ENCODE measurements at places on chromosomes 5 and 9. TPM values are rescaled to one million over a fixed set of nuclear protein-coding genes. Genes with fewer than 3 reads are reported as not detected.

GABRA6 gene
- not detected for total RNA-seq

IL5 gene
- not detected for total RNA-seq

FGF10 gene
- total RNA-seq: not detected

ADAMTS13 gene
- total RNA-seq: 1.6 TPM

TXNDC8 gene
- not detected for total RNA-seq

FOXD4L4 gene
- 0.27 TPM for total RNA-seq

SPATA31C2 gene
- under 0.01 TPM for total RNA-seq

GRCh38 chr9:82081496-82081895, 92.9 kb downstream of the SPATA31D1 start:
- DNase-seq: no peak

- DNase-seq: no peak
These were observed 1571.5 kb upstream of the WWC1 start for GRCh38 chr5:166719991-166720390.

- DNase-seq: no peak
These were observed 105.1 kb upstream of the SGCD start for GRCh38 chr5:156221816-156222215.

- DNase-seq: no peak
These were observed 37.9 kb downstream of the FBXW11 start for GRCh38 chr5:171968531-171968930.

DNA sequence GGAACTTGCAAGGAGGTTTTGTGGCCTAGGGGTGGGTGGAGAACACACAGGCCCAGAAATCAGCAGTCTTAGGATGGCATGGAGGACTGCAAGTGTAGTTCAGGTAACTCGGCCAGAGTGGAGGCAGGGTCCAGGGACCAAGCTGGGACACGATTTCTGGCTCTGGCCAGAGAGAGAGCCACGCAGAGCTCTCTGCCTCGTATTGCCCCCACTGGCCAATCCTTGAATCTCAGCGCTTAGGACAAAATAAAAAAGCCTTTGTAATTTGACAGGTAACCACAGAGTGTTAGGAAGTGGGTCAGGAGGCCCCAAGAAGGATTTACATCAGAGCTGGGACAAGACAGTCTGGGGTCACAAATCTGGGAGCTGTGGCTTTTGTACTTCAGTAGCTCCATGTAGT, 11.7 kb downstream of the MAP3K1 start:
- peak; percentile 21 for DNase-seq

DNA sequence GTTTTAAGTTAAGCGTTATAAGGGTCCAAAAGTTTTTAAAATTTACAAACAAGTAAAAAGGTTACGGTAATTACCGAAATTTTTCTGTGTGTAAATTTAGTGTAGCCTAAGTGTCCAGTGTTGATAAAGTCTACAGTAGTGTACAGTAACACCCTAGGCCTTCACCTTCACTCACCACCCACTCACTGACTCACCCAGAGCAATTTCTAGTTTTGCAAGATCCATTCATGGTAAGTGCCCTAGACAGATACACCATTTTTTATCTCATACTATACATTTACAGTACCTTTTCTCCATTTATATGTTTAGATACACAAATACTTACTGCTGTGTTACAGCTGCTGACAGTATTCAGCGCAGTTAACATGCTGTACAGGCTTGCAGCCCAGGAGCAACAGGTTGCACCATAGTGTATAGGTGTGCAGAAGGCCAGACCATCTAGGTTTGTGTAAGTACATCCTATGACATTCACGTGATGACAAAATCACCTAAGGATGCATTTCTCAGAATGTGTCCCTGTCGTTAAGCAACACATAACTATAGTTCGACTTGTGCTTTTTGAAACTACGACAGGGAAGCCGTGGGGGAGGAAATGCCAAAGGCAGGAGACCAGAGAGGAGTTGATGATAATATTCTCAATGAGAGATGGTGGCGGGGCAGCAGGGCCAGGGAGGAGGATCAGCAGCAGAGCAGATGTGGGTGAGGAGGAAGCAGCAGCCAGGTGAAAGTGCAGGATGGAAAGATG, 48.6 kb downstream of the PSMB7 start:
- DNase-seq: no peak

DNA sequence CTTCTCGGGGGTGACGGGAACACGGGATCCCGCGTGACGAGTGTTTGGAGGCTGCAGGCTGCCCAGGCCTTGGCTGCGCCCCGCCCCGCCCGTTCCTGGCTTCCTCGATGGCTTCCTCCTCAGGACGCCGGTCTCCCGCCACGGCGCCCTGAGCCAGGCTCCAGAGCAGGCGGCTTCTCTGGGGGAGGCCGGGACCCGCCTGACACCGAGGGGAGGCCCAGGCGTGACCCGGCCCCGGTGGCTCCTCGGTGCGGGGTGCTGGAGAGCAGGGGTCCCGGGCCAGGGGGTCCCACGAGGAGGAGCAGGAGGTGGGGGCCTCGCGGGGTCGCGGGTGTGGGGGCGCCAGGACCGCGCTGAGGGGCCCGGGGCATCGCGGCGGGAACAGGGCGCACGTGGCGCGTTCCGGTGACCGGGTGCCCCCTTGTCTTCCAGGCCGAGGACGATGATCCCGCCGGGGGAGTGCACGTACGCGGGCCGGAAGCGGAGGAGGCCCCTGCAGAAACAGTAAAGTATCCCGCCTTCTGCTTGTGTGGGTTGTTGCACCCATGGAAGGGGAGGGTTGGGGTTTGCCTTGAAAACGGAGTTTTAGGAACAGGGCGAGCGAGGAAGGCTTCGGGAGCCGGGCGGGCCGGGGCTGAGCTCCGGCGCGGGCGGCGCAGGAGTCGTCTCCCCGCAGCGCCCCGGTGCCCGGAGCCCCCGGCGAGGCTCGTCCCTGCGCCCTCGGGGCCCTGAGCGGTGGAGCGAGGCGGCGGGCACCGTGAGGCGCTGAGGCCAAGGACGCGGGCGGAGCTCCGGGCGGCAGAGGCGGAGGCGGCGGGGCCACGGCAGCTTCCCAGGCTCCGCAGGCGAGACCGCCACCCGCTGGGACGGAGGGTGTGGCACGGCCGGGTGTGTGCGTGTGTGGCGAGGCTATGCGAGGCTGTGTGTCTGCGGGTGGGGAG, 22.2 kb downstream of the AHRR start:
- no peak for DNase-seq

DNA sequence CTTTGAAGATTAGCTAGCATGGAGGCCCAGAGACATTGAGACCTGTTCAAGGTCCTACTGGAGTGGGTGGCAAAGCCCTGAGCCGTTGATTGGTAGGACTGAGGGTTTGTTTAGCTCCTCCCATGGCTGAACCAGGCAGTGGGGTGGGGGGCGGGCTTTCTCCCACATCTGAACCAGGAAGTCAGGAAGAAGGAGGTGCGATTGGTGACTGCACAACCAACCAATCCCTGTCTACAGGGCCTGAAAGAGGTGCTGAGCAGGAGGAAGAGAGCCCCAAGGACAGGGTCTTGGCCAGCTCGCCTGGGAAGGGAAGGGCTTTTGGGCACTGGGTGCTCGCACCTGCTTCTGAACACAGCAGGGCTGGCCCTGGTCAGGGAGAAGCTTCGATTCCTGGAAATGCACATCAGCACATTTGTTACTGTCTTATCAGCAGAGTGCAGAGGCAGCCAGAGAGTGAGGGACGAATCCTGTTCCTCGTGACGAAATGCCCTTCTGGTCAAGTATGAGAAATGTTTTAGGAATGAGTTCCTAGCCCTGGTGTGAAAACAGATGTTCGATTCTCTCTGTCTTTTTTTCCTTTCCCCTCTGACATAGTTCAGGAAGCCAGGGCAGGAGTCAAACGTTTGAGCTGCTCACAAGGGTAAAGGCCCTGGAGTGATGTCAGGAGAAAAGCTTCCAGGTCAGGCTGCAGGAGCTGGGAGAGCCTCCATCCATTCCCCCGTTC, 294.8 kb upstream of the KLF4 start:
- no peak for DNase-seq

DNA sequence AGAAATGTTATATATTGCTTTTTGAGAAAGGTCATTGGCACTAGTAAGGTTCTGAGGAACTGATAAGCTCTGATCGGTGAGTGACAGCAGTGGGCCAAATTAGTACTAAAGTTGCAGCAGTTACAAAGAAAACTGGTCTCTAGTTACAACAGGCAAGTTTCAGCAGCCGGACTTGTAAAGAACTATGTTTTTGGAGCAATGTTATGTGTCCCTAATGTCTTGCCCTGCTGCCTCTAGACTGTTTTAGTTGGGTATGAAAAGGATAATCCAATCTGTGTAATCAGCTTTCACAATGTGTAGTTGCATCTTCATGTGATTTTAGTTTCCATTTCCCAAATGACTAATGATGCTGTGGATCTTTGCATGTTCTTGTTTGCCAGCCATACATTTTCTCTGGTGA, 113.5 kb downstream of the CAMK4 start:
- no peak for DNase-seq

GRCh38 chr5:124869426-124870033, 123.1 kb upstream of the ZNF608 start:
- DNase-seq: no peak

DNA sequence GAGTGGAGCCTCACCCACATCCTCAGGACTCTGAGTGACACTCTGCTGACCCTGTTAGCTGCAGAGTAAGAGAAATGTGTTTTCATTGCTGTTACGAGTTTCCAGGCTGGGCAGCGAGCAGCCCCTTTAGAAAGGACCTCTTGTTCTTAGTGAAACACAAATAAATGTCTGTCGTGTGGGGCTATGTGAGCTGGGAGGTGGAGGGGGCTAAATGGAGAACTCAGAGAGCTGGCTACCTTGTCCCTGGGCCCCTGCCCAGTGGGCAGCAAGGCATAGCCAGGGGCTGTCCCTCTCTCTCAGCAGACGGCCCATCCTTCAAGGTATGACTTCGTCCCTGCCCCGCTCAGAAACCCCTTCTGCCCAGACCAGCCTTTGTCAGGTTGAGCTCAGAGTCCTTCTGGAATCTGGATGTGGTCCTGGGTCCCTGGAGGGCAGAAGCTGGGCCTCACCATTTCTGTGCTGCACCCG, 10.2 kb downstream of the DCANP1 start:
- DNase-seq: no peak

DNA sequence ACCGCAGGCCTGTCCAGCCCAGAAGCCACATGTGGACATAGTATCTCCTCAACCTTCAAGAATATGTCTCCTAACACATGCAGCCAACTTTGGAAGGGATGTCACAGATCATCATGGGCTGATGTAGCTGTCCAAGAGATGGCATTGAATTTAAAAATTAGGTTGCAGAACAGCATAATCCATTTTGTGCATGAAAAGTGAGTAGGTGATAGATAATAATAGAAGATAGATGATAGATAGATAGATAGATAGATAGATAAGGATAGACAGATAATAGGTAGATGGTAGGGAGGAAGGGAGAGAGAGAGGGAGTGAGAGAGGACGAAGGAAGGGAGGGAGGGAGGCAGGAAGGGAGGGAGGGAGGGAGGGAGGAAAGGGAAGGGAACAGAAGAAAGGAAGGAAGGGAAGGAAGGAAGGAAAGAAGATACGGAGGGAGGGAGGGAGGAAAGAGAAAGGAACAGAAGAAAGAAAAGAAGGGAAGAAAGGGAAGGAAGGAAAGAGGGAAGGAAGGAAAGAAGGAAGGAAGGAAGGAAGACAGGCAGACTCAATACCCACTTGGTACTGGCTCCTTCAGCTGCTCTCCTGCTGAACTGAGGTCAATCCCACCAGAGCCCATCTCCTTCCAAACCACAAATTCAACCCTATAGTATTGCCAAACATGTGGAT, 28.9 kb upstream of the ERGIC1 start:
- DNase-seq: no peak

DNA sequence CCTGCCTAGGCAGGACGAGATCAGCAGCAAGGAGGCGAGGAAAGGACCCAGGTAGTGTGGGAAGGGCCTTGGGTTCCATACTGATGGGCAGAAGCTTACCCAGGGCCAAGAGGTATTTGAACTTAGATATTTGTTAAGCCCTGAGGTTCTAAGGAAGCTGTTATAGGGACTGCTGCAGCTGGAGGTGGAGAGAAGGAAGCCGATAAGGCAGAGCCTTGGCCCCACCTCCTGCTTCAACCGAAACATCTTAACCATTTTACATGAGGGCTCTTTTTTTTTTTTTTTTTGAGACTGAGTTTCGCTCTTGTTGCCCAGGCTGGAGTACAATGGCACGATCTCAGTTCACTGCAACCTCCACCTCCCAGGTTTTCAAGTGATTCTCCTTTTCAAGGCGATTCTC, 8.6 kb upstream of the AQP3 start:
- DNase-seq: no peak

DNA sequence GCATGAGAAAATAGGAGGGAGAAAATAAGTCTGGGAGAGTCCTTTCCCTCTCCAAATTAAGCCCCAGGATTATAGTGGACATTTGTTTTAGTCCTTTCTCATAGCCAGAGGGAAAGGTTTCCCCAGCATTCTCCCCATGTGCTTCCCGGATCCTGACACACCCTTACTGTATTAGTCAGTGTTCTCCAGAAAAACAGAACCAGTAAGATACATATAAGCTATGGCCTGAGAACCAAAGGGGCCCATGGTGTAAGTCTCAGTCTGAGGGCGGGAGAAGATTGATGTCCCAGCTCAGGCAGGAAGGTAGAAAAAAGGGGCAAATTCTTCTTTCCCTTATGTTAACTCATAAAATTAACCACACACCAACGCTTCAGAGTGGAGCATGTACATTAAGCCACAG, 25.6 kb upstream of the SPATA31D4 start:
- no peak for DNase-seq

DNA sequence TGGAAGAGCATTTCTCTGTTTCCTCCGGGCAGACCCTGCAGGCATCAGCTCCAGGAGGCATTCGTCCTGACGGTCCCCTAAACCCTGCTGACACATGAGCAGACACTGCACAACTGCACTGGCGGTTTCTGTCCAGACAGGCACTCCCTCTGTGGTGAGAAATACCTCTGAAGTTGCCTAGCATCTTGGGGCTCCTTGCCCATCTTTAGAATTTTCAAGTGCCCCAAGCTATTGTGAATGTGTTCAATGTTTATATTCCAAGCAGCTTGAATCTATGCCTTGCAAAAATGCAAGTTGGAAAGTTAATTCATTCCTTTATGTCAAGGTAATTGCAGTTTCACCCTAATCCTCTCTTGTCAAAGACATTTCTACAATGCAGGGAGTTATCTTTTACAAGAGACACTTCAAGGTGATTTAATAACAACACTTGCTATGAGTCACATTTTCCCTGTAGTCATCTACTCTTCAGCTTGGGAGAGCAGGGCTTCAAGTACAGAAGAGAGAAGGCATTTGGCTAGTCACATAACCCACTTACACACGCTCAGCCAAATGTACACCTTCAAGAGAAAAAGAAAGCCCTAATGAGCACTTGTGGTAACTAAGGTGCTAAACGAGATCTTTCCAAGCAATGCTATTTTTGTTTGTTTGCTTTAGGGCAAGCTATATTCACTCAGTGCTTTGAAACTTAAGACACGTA, 302.5 kb downstream of the MLLT3 start:
- DNase-seq: peak; percentile 10

- no peak for DNase-seq
These were observed 1.5 kb upstream of the HMGCR start for GRCh38 chr5:75335486-75335885.

DNA sequence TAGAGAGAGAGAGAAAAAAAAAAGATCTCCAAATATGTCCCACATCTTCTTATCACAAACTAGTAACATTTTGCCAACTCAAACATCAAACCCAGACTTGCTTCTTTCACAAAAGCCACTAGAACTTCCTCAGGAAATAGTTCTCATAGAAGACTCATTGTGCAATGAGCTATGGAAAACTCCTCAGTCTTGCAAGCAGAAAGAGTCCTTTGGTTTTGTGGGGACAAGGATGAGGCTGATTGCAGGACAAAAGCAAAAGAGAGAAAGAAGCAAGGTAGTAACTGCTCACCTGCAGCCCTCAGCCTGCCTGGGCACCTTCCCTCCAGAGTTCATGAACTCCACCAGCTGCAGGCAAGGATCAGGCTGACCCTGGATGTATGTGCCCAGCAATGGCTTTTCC, 399.0 kb downstream of the IRX1 start:
- peak; percentile 28 for DNase-seq

Data from hematopoietic multipotent progenitor cell (in vitro differentiated cells).